ENCODE measurements at places on chromosomes 3 and 15.

- no peak for DNase-seq
Measured at GRCh38 chr3:186239321-186239720, 122.7 kb downstream of the DGKG start.

GRCh38 chr15:22845289-22845900 is 6.9 kb downstream of the NIPA2 start:
- DNase-seq: no peak

DNA sequence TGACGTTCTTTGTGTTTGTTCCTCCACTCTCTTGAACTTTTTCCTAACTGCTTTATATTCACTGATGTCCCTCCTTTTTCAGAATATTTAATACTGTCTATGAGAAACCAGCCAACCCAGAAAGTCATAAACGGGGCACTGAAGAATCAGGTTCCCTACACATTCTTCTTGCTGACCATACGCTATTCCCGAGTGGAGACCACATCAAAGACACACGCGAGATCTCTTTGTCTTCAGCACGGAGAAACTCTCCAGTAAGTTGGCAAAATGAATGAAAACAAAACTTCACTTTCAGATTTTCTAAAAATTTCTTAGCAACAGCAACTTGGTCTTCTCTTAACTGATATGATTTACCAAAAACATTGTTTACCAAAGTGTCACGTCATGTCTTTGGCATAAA is 22.6 kb downstream of the FAM174B start:
- no peak for DNase-seq

DNA sequence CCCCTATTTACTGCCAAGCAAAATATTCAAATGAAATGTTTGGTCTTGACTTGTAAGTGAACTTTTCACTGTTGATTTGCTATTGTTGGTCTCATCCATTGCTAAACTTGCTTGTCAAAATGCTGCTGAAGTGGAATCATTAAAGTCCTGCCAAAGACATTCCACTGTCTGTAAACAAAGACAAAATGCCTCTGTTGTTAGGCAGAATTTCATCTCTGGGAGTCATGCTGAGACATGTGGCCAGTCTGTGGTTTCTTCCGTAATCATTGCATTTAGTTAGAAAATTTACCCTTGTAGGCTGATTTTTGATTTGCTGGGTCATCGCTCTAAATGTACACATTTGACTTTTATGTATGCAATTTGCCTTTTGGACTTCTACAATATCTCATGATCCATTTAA is 577.7 kb downstream of the MECOM start:
- DNase-seq: no peak

DNA sequence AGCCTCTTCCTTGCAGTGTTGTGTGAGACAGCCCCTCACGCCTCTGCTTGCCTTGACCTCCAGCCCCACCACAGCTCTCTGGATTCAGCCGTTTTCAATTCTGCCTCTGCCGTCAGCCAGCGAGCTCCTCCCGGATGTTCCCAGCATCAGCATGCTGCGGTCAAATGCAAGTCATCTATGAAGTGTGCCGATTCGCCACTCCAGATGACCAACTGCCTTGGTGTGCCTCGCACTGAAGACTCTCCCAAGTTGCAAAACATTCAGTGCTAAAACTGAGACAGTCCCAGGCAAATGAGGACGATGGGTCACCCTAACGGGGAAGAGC is 30.6 kb upstream of the RASA2 start:
- no peak for DNase-seq

DNA sequence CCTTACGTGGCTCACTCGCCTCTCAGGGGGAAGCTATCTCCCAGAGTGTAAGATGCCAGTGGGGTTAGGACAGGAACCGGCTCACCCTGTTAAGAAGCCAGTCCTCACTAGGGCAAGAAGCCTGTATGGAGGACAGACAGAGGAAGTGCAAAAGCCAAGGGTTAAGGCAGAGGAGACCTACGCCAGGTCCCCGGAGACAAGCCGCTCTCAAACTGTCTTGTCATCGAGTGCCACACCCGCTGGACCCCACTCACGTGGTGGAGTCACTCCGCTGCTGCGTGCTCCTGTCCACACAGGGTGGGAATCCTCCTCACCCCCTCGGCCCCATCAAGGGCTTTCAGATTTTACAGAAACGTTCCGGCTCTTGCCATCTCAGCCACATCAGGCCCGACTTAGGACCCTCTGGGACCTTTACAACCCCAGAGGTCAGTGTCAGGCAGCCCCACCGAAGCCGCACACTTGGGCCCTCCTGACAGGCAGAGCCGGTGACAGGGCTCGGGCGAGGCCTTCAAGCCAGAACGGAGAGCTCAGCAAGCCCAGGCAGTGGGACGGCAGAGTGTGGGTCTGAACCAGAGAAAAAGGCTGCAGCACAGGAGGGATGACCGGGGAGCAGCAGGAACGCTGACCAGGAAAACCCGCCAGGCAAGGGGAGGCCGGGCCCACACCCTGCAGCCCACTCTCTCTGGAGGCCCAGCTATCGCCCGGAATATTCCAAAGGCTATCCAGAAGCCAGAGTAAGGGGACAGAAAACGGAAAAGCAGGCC is 61.7 kb downstream of the XXYLT1 start:
- DNase-seq: no peak
